ENCODE measurements at places on chromosomes 4 and X. TPM values are rescaled to one million over a fixed set of nuclear protein-coding genes. Genes with fewer than 3 reads are reported as not detected.

- DNase-seq, result peak; percentile 16
Measured at GRCh38 chr4:25421816-25422525, 44.9 kb downstream of the ANAPC4 start.

Gene XAGE2
- total RNA-seq, result not detected

DNA sequence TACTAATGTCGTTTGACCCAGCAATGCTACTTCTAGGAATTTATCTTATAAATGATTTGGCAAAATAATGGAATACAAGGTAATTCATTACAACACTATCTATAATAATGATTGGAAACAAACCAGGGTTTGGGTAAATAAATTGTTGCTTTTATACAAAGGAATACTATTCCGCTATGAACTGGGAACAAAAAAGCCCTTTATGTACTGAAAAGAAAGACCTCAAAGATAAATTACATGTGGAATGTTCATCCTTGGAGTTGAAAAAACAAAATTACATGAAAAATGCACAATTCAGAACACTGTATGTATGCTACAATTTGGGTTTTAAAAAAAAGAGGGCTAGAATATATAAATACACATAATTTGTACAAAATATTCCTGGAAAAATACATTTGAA, 5.2 kb upstream of the NUP54 start:
- no peak for DNase-seq

GRCh38 chr4:82851885-82852750, 38.8 kb downstream of the SEC31A start:
- DNase-seq, result peak; percentile 50

Measured in fibroblast of villous mesenchyme (primary cell).